ENCODE measurements at places on chromosomes 6 and 20.

DNA sequence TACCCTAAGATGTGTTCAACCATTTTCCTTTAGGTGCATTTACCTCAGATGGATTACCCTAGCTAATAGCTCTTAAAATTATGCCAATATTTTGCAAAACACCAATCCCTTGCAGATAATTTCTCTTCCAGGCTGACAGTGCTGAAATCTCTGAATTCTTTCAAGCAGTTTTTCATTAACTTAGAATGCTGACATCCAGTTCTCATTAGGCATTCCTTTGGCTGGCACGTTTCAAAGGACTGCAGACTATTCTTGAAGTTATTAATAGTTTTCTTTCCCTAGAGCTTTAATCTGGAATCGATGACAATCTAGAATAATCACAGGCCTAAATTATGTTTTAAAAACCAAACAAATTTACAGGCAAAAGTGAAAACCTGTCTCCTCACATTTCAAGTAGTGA lies 68.3 kb downstream of the SMLR1 start:
- DNase-seq: no peak

DNA sequence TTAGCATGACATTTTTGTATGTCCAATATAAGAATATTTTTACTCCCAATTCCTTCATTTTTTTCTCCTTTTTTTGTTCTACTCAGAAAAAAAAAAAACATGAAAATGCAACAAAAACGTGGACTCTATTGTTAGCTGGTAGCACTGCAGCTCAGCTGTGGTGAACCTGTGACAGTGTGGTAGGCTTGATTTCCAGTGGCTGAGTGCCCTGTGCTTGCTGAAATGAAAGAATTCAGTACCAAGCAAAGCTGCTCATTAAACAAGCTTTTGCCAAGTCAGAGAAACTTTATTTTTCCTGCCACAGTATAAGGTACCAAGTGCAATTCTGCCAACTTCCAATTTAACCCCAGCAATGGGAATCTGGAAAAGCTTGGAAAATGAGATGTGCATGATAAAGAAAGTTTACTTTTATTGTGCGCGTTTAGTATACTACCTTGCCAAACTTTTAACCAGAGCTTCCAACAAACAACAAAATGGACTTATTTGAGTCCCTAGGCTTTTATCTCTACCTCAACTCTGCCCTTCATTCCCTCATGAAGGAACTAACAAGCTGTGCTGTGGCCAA lies 215.2 kb downstream of the SLC35F1 start:
- no peak for DNase-seq

GRCh38 chr20:51160821-51161220 lies 137.9 kb upstream of the KCNG1 start:
- no peak for DNase-seq

GRCh38 chr6:107439406-107439805 lies 20.0 kb downstream of the PDSS2 start:
- no peak for DNase-seq

GRCh38 chr6:96966100-96966499 lies 41.6 kb downstream of the KLHL32 start:
- DNase-seq: no peak

DNA sequence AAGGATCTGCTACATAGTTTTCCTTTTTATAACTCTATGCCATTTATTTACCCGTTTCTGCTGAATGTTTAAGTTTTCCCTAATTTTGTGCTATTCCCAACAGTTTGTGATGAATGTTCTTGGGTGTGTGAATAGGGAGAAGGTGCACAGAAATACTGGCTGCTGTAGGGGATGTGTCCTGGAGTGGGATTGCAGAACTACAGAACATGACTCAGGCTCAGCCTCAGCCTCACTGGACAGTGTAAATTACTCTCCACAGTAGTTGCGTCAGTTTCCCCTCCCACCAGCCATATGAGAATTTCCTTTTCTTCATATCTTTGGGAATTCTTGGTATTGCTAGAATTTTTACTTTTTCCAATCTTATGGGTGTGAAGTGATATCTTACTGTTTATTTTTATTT lies 57.0 kb downstream of the SLX4IP start:
- DNase-seq: no peak

- no peak for DNase-seq
Observed at GRCh38 chr6:108115598-108116058, 41.1 kb upstream of the OSTM1 start.

DNA sequence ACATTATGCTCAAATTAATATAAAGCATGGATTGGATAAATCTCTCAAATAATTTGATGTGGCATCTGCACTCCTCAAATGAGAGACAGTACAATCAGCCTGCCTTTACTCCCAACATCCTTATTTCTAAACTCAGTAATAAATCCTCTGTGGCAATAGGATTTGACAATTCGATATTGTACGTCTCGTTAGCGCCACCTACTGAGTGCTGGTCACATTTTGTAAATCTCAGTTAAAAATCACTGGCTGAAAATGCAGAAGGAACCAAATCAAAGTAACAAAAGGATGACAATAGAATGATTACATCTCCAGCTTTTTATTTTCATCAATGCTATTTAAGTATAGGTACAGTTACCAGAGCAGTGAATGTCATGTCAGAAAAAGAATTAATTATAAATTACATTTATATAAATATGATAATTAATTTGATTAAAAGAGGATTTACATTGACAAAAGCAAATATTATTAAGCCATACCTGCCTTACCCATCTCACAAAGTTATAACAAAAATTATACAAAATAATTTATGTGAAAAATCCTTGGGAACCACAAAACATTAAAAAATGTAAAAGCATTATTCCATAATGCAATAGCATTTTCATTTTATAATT lies 20.2 kb upstream of the GJE1 start:
- DNase-seq: peak; percentile 58

- DNase-seq: no peak
Observed at GRCh38 chr20:21559305-21559704, 45.4 kb upstream of the NKX2-2 start.

- no peak for DNase-seq
Observed at GRCh38 chr20:18645851-18646250, 58.0 kb downstream of the DTD1 start.

- no peak for DNase-seq
Observed at GRCh38 chr20:41694796-41695195, 76.6 kb upstream of the CHD6 start.

DNA sequence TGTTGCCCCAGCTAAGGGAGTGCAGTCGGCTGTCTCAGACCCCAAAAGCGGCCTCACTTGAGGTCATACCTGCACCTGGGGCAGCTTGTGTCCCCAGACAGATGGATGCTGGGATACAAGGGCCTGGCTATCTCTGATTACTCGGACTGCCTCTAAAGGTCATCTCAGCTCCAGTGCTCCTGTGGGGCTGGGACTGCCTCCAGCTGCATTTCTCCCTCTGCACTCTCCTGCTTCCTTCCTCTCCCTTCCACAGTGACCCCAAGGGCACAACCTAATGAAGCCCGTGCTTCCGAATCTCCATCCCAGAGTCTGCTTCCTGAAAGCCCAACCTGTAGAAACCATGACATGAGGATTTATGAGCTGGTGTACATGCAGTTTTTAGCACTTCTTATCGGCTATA lies 22.8 kb upstream of the OCSTAMP start:
- DNase-seq: no peak

GRCh38 chr20:58839991-58840747 lies 10.5 kb downstream of the GNAS-AS1 start:
- DNase-seq: no peak

- DNase-seq: no peak
Observed at GRCh38 chr6:169145991-169146501, 107.6 kb downstream of the THBS2 start.

GRCh38 chr6:56730663-56731529 lies 88.2 kb upstream of the DST start:
- DNase-seq: no peak

- DNase-seq: no peak
Observed at GRCh38 chr6:2745246-2745645, 5.5 kb downstream of the MYLK4 start.

All from glomerular endothelial cell (primary cell).